ENCODE measurements at places on chromosomes 2 and 18.

DNA sequence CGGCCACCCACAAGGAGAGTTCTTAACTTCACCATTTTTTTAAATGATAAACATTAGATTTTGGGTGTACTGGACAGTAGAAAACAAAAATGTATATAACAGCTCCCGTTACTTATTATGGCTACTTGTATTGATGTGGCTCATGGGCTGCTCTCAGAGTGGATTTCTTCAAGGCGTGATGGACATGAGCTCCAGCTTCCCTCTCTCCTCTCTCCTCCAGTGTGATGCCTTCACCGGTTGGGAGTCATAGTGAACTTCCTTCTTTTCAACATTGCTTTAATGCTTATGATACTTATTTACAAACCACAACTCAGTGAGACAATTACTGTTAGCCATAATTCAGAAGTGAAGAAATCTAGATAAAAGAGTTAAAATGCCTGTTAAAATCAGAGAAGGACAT is 515.2 kb downstream of the RNF144A start:
- DNase-seq = no peak

DNA sequence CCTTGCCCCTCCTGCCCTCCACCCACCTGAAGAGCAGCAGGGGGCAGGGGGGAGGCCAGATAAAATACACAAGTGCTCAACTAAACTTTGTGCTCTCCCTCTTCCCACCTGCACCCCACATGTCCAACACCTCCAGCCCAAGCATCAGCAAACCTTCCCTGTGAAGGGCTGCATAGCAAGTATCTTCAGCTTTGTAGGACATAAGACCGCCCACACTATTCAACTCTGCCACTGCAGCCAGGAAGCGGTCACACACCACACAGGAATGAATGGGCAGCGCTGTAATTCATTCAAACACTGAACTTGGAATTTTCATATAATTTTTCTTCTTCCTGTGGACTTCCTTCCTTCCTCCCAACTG is 27.5 kb downstream of the TFCP2L1 start:
- no peak for DNase-seq

- DNase-seq = no peak
Observed at GRCh38 chr2:240986787-240987411, 11.5 kb upstream of the SNED1 start.

- DNase-seq = no peak
Observed at GRCh38 chr2:42905341-42906110, 113.1 kb upstream of the HAAO start.

GRCh38 chr2:232477751-232478510 is 9.7 kb downstream of the ECEL1 start:
- no peak for DNase-seq

DNA sequence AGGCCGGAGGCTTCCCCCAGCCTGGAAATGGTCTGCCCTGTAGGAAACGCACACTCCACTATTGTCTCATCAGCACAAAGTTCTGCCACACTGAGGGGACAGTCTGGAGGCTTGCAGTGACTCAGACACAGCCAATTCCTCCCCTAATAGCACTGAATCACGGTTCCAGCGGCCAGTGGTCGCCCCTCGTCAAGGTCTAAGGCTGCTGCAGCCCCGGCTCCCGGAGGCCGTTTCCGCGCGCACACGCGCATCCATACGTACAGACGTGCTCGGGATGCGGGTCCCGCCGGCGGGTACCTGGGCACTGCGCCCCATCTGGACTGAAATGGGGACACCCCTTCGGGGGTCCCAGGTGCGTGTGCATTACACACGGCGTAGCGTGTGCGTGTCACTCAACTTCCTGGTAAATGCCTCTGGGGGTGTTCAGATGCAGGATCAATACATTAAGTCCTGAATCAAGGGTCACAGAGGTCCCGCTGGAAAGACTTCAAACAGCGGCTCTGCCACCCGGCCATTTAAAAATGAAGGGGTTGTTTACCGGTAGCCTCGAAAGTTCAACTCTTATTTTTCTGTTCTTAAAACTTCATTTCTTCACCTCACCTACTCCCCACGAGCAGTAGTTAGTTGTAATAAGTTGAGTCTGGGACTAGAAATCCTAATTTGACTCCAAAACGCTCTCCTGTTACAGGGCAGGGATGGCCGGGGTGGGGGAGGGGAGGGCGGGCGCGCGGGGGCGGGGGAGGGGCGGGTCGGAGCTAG is 572 bp upstream of the ZNF516 start:
- no peak for DNase-seq

- no peak for DNase-seq
Observed at GRCh38 chr18:44898498-44898897, 217.8 kb downstream of the SETBP1 start.

DNA sequence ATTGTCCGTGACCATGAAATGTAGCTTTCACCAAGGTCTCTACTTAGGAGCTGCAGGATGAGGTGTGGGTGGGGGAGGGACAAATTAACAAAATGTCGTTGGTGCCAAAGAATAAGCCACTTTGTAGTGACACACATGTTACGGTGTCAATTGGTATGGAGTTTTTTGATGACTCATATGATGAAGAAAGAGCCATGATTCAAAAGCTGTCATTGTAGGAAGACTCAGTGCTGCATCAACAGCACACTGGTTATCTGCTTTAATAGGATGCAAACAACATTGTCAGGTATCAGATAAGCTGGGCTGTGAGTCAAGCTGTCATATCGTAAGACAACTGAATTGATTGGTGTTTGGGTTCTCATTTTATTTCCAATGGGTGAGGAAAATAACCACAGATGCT is 36.6 kb upstream of the BOD1L2 start:
- DNase-seq = no peak

DNA sequence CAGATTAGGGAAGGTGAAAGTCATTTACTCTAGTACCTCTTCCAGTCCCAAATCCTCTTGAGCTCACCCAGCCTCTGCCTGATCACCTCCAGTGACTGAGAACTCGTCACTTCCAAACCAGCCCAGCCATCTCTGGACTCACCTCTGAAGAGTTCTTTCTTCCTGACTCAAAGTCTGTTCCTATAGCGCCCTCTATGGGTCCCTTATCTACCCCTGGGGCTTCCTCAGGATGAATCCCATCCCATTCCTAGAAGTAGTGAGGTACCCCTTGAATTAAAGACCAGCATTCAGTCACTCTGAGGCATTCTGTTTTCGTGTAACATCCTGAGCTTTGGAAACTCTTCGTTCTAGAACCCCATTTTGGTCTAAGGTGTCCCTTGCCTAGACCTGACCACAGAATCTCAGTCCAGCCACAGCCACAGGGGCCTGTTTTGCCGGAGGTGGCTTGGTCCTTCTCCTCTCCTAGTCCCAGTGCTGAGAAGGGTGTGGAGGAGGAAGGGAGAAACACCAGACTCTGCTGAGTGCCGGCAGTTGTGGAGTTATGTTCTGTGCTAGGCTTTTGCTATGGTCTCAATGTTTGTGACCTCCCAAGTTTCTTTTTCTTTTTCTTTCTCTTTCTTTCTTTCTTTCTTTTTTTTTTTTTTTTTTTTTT is 32.7 kb downstream of the SIX3 start:
- DNase-seq = peak; percentile 68

- DNase-seq = no peak
Observed at GRCh38 chr2:263774-264492, at the start of gene SH3YL1. SH3YL1 (minus strand) TSS chr2:264032; CDS start chr2:263984, 48 bp downstream.

DNA sequence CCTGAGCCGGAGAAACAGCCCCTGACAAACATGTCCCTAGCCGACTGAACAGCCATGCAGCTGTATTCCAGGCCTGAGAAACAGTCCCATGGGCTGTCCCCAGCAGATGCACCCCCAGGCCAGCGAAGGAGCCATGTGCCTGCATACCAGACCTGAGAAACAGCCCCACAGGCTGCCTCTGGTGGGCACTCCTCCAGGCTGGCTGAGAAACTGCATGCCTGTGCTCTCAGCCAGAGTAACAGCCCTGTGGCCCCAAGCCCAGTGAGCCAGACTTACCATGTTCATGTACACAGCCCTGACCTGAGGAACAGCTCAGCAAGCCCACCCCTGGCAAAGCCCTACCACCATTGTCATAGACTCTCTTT is 24.8 kb downstream of the BOLL start:
- no peak for DNase-seq

- no peak for DNase-seq
Observed at GRCh38 chr2:18795906-18796305, 206.5 kb upstream of the NT5C1B start.

GRCh38 chr2:48399828-48400552 is 130.0 kb upstream of the STON1 start:
- no peak for DNase-seq

GRCh38 chr2:45812011-45812500 is 160.6 kb downstream of the PRKCE start:
- DNase-seq = no peak

- no peak for DNase-seq
Observed at GRCh38 chr18:45171679-45172191, 443.5 kb upstream of the SLC14A2 start.

DNA sequence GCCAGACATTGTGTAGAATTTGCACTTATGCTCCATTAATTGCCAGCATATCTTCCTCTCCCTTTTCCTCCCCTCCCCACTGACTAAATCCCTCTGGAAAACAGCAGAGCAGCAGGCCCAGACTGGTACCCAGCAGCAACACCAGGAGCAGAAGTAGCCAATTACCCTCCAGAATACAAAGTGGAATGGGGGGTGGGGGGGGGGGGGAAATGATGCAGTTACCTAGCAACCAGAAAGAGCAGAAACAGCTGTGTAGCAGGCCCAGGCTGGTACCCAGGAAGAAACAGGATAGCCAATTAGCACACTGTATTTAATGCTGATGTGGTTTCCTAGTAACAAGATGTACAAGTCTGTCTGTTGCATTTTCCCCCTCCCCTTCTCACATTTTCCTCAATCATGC is 52.3 kb downstream of the KLF7 start:
- DNase-seq = no peak

- DNase-seq = no peak
Observed at GRCh38 chr2:9984871-9985480, 33.5 kb downstream of the GRHL1 start.

DNA sequence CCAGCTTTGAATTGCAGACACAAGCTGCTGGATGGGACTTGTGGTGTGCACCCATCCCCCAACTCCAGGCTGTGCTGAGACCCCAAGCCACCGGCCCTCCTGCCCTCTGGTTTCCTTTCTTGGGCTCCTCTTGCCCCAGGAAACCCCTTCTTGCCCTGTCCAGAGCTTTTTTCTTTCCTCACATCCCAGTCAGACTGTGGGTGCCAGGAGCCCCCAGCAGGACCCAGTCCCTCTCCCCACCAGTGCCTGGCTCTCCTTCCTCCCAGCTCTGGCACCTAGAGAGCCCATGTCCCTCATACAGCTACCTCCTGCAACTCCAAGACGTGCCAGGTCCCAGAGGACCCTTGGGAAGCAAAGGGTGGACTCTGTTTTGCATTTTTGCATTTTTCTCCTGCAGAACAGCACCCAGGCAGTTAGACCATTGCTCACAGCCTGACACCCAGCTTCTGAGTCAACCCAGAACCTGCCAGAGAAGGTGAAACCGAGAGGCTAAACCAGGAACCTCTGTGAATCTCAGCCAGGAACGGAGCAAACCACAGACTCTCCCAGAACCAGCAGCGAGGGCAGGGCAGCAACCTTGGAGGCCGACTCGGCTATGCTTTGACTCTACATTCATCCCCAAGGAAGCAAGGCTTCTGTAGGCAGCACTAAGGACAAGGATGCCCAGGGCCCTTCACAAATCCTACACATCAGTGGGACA is 221.1 kb downstream of the ANAPC1 start:
- DNase-seq = no peak

- DNase-seq = no peak
Observed at GRCh38 chr2:221309892-221310583, 262.1 kb downstream of the EPHA4 start.

DNA sequence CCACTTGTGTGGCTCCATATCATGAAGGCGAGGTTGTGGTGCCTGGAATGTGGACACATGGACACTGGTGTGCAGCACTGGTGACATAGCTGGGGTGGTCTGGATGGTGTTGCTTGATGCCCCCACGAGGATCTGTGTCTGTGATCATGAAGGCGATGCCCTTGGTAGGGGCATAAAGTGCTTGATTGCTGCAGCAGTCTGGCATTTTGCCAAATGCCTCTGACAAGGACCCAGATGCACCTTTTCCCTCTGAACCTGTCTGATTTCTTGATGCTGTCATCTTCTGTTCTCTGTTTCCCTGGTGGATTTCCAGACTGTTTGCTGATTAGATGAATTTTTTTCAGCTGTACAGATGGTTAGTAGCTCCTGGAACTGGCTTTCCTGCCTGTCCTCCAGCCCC is 752.0 kb upstream of the HS6ST1 start:
- DNase-seq = no peak

GRCh38 chr2:219358170-219359075 is 25.9 kb upstream of the RESP18 start:
- peak; percentile 37 for DNase-seq

DNA sequence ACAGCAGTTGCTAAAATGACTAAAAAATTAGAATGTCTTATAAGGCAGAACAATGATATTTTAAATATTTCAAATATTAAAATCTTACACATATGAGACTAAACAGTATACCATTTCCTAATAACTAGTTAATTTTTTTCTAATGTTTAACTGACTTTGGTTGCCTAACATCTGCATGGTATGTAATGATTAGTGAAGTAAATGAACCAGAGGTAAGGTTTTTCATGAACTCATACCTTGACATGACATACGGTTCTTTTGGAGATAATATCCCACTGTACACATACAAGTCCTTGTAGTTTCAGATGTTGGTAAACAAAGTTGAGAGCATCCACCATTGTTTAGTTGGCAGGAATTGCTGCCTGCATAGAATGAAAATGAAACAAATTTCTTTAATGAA is 1360.2 kb downstream of the LRP1B start:
- no peak for DNase-seq

DNA sequence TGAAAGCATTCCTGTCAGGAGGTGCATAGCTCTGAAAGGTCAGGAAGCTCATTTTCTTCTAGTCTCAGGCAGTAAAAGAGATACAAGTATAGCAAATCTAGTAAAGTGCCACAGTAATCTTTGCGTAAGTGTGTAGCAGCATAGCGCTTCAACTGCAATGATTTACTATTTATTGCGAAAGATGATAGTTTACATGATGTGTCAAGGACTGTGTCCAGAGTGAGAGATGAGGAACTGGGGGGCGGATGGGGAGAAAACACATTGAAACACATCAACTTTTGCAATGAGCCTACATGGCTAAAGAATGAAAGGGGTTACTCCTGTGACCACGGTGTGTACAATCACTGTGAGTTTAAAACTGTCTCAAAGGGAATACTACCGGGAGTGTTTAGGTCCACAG is 644.4 kb downstream of the GALR1 start:
- no peak for DNase-seq

- DNase-seq = peak; percentile 55
Observed at GRCh38 chr2:175030380-175031271, 25.4 kb upstream of the CHN1 start.

DNA sequence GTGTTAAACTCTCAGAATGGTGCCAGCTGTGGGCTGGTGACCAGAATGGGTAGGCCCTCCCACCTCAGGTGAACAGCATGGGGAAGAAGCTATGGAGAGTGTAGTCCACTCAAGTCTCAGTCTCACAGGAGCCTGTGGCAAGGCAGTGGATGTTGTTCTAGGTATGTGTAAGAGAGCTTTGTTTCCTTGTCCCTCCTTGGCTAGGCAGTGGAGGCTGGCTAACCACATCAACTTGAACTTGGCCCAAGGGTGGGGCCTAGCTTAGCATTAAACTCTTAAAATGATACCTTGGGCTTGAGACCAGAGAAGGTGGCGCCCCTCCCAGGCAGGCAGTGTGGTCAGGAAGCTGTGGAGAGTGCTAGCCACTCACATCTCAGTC is 53.2 kb upstream of the SLC4A10 start:
- no peak for DNase-seq

- DNase-seq = no peak
Observed at GRCh38 chr2:218925434-218925833, 34.0 kb upstream of the CDK5R2 start.

GRCh38 chr2:226215902-226216503 is 583.6 kb downstream of the IRS1 start:
- DNase-seq = peak; percentile 13

GRCh38 chr2:38224821-38225437 is 149.0 kb upstream of the CYP1B1 start:
- no peak for DNase-seq
